Stimulated activated CD4-positive, alpha-beta T cell treated with anti-CD3 and anti-CD28 coated beads, Interleukin-15, amount 100 ng/mL, for 24 hours (primary cell): ENCODE measurements at places on chromosomes 5 and 9.

GRCh38 chr5:50733741-50734140 is 67.3 kb downstream of the PARP8 start:
- no peak for DNase-seq

GRCh38 chr5:171614511-171614910 is 171.1 kb upstream of the SMIM23 start:
- no peak for DNase-seq

GRCh38 chr9:80046481-80046880 is 474.7 kb downstream of the TLE4 start:
- DNase-seq = no peak

GRCh38 chr5:55604611-55605067 is 69.9 kb upstream of the PLPP1 start:
- DNase-seq = no peak

DNA sequence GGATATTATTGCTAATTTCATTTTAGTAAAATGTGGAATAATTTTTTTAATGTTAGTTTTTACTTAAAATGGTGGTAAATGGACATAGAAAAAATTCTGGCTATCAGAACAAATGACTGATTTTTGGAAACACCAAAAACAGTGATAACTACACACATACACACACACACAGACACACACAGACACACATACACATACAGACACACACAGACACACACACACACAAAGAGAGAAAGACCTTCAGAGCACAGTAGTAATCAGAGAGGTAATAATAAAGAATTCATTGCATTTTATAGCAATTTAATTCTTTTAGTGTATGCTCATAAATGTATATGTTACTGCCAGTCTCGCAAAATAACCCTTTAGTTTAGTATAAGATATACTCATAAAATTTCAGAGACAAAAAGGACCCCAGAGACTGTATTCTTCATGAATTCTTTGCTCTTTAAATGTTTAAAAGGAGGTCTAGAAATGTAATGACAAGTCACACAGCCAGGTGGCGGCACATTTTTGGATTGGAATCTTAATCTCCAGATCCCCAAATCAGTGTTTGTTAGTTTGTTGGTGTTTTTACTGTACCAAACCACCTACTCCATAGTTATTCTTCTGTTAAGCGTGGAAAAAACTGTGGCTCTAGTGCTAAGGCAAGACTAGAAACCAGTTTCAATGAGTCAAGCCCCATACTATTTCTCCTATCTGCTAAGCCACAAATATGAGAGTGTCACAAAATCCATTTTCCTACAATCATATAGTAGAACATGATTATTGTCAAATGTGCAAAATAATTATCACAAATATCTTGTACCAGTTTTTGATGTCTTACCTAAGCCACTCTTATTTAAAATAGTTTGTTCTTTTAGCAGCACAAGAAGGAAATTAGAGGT is 109.9 kb downstream of the EDIL3 start:
- peak; percentile 4 for DNase-seq

DNA sequence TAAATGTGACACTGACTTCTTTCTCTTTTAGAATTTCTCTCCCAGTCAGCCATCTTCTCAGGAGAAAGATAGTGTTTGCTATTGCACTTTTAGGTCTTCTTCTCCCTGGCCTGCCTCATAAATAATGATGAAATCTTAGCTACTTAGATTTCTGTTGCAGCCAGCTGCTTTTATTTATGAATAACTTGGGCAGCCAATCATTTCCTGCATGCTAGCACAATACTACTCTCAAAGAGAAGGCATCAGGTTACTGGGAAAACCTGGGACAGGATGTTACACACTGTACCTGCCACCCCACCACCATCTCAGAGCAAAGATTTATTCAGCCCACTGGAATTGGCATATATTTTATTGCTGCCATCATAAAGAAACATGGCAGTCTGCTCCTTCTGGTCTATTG is 266.6 kb downstream of the PRELID2 start:
- DNase-seq = no peak

- DNase-seq = no peak
These were observed 1230.6 kb upstream of the NUDT12 start for GRCh38 chr5:104793031-104793754.

DNA sequence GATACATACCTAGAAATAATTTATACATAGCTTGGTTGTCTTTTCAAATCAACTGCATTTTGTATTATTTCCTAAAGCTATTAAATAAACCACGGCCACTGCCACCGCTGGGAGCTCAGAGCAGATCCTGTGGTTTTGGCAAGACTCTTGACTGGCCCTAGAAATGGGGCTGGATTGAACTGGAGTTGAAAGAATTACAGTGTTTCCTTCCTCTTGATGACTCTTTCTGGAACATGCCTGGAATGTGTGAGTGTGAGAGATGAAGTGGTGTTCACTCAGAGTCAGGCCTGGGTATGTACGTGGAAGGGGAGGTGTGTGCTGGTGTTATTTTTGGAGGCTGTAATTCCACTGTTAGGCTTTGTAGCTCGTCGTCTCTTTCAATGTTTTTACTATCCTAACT is 45.9 kb downstream of the TEK start:
- DNase-seq = no peak

- DNase-seq = no peak
These were observed 314.9 kb downstream of the MARCHF11 start for GRCh38 chr5:15864536-15865215.

GRCh38 chr9:115362101-115362500 is 244.1 kb upstream of the TNC start:
- no peak for DNase-seq

DNA sequence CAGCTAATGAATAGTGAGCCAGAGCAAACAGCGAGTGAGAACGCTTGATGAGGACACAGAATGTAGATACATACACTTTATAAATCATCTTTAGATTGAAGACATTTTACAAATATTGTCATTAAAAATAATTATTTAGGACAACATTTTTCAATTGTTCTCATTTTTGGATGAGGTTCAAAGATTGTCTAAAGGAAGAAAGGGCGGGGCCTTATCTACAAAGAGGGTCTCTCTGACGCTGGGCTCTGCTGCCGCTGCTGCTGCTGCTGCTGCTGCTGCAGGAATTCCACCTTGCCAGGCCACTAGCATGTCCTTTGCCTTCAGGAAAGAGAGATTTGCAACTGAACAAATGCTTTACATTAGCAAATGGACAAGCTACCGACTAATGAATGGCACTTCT is 220.7 kb upstream of the TMEM161B start:
- no peak for DNase-seq

DNA sequence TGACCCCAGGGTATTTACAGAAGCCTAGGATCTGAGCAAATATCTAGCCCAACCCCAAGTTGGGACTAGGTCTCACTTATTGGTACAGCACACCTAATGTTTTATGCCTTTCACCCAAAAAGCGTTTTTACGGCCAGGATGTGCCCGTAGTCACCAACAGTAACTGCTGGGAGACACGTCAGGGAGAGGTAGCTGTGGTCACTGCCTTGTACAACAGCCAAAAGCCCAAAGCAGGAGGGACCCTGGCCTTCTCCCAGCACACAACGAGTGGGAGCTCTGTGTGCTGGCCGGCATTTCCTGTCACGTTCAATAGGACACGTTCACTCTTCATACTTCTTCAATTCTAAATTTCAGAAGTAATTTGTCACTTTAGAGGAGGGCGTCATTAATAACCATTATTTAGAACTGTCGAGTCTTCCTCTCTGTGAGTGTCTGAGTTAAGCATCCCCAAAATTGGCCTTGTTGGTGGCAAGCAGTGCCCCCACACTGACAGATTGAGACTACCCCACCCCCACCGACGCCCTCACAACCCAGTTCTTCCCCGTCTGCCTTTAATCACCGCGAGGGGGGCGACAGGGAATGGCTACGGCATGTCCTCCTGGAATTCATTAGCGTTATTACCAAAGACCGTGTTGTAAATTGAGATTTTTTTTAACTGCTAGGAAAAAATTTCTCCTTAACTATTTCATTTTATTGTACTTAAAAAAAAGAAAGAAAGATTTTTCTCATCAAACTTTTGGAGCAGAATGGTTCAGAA is 80.7 kb downstream of the MVB12B start:
- no peak for DNase-seq
